ENCODE measurements at places on chromosomes 5 and 9.

DNA sequence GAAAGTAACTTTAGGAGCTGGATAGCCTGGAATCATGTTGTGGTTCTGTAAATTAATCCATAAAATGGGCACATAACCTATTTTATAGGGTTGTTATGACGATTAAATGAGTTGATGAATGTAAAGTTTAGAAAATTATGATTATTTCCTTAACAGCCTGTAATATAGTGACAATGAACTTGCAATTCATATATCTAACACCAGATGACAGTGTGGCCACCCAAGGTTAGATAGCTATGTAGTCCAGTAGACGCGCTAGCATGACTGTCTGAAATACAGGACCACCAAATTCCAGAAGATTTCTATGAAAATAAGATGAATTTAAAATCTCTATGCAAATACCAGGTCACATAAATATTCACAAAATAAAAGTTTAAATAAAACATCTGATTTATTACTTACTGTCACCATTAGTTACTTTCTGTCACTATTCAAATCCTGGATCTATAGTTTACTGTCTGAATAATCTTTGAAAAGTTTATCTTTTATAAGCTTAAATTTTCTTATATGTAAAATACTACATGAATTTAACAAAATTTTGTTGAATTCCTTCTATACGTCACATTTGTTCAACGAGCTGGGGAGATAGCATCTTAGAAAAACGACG, 26.1 kb upstream of the MACIR start:
- no peak for DNase-seq

- DNase-seq: no peak
Observed at GRCh38 chr9:8188723-8189407, 389.3 kb upstream of the DMAC1 start.

DNA sequence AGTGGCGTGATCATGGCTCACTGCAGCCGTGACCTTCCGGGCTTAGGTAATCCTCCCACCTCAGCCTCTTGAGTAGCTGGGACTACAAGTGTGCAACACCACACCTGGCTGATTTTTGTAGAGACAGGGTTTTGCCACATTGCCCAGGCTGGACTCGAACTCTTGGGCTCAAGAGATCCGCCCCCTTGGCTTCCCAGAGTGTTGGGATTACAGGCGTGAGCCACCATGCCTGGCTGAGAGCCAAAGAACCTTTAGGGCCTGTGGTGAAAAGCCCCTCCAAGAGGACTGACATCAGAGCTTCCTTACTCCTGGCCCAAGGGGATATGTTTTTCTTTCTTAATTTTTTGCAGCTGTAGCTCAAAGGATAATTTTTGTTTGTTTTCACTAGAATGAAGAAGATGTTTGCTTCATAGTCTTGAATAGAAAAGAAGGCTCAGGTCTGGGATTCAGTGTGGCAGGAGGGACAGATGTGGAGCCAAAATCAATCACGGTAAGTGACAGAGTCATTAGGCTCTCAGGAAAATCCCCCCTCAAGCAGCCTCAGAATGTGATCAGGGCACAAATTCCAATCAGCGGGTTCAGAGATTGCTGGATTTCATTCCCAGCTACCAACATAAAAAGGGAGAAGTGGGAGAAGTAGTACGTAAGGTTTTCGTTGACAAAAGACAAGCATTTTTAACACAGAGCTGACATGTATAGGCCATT, 77.1 kb downstream of the GOLPH3 start:
- DNase-seq: no peak

DNA sequence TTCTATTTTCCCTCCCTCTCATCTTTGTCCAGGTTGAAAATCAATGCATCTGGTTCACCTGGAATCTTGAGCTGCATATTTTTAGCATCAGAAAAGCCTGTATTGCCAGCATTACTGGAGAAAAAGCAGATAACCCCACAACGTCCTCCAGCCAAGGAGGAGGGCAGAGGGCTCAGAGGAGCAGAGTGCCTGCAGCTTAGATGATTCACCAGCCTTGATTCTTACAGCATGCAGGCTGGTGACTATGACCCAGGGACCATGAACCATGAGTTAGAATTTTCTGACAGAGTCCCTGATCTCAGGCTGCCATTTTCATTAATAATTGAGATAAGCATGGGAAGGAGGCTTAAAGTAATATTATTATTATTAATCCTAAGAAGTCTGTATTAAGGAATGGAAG, 278.2 kb downstream of the BRINP1 start:
- DNase-seq: no peak

DNA sequence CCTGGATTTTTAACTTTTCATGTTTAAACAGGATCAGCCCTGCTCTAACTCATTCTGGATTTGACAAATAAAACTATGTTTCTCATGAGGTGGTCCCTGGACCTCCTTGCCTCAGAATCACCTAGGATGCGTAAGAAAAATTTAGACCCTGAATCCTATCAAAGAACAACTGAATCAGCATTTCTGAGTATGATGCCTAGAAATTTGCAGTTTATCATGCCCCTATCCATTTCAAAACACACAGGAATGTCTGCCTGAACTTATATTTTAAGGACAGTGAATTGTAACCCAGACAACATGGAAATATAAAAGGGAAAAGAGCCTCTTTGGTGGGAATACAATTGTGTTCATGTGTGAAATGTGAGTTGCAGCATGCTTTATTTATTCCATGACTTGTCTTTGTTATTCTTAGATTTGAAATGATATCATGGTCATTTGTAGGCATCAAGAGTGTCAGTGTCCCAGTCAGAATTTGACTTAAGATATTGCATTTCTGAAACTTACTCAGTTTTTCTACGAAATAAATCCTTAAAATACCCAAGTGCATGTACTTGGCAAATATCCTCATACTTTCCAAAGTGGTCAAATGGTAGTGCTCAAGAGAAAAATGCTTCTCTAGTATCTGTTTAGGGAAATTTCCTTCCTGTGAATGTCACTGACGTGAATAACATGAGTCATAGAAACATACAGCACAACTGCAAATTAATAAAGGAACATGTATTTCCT, 144.3 kb downstream of the GIN1 start:
- DNase-seq: no peak

DNA sequence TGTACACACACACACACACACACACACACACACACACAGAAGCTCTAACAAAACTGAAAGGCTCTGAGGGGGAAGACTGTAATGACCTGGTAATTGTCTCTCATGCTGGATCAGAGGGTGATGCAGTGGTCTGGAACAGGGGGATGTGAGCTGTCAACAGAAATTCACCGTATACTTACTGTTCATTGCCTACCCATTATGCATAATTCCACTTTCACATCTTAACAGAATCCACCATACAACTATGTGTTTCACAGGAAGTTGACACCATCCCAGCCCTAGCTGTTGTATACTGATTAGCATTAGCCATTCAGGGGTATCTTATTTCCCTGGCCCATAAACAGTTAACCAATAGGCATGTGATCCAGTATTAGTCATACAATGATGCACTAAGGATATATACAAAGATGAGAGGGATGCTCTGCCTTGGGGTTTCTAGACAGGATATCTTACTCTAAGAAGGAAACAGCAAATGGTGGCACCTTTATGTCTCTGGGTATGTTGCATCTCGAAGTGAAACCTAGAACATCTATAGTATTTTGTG, 396.5 kb upstream of the BRINP1 start:
- DNase-seq: no peak

GRCh38 chr5:89377767-89378455, 494.9 kb upstream of the MEF2C start:
- no peak for DNase-seq

DNA sequence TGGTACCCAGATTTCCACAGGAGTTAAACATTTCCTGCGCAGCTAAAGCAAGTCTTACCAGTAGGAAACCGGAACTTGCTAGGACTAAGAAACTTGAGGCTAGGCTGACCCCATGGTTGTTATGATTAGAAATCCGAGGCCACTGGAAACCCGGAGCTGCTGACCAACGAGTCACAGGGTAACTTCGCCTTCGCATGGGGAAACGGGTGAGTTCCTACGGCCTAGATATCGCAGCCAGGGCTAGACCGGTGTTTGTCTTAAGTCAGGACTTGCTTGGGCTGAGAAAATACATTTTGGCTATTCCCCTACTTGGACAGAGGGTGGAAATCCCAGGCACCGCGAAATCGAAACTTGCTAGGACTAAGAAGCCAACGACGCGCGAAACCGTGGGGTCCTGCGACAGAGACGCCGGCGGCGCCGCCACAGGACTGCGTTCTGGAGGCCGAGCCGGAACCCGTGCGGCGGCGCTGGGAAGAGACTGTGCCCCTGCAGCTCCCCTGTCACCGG, 1.6 kb upstream of the ANXA2R start:
- no peak for DNase-seq

DNA sequence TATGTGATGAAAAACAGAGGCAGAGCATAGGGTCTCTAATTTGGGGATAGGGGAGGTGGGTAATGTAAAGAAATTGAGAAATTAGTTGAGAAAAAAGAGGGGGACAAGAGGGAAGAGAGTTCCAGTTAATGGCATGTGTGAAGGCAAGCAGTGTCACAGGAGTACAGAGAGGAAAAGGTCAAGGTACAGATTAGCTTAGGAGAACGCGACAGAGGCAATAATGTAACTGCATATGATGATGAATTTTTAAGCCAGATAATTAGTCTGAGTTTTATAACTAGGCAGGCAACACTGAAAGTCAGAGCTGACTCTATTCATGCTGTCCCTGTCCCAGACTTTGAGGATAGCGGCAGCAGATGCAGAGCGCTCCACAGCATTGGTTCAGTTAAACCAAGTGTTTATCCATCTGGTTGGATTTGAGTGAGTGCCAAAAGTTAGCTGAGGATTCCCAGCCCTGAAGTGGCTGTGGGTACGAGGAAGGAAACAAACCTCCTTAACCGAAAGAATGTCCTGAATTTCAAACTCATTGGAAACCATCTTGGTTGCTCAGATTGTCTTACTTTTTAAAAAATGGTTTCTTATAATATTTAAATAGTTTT, 315.2 kb downstream of the ARHGAP26 start:
- DNase-seq: no peak

GRCh38 chr5:77452351-77452750, 39.8 kb downstream of the WDR41 start:
- no peak for DNase-seq

GRCh38 chr5:98816582-98817222, 43.2 kb downstream of the RGMB start:
- DNase-seq: no peak

DNA sequence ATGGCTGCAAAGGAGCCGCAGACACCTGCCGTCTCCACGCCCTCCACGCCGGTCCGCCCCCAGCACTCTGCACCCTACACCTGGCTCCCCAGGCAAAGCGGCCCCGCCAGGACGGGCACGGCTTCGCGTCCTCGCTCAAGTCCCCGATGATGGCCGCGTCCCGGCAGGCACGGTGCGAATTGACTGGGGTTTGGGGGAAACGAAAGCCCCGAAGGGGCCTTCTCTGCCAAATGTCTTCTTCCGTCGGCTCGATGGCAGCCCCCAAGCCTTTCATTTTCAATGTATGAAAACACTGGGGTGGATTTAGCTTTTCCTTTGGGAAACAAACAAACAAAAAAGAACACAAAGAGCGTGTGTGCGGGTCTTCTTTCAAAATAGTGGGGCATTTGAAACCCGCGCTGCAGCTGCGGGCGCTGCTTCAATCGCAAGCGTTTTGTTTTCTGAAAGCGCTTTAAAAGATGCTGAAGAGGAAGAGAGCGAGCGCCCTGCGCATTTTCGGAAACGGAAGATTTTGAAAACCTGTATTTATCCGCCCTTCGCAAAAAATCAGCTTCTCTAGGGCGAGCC, 160.0 kb downstream of the RMI1 start:
- no peak for DNase-seq

GRCh38 chr5:51556833-51557232, 173.6 kb downstream of the ISL1 start:
- DNase-seq: no peak

- DNase-seq: no peak
Observed at GRCh38 chr5:119373449-119373858, 17.6 kb downstream of the TNFAIP8 start.

DNA sequence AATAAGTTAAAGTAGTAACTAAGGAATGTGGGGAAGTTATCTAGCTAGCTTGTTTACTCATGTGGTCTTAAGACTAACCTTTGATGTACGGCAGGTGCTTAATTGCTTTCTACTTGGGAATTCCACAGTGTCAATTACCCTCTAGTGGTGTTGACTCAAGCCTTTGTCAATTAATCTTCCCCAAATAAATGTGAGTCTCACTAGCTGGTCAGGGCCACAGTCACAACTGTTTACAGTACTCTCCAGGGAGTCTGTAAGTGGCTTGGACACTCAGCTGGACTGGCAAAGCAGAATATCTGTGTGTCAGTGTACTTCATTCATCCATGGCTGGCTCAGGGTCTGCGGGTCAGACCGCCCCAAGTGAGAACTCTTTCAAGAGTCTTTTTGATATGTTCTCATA, 30.8 kb downstream of the SMIM3 start:
- DNase-seq: no peak

GRCh38 chr5:174189654-174190541, 144.4 kb downstream of the NSG2 start:
- no peak for DNase-seq

DNA sequence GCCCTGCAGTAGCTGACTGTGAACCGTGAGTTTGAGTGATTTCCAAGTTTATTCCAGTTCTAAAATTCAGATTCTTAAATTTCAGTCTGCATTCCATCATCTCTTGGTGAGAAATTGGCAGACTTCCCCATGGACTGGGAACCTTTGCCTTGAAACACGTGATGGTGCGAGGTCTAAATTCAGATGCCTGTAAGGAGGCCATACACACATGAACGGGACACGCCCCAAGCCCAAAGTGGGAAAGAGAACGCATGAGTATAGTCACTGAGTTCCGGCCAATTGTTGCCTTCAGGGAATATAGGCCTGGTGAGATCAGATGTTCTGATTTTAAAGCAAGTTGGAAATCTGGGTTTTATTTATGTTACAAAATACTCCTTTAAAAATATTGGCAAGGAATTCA, 1084.4 kb upstream of the WWC1 start:
- no peak for DNase-seq

GRCh38 chr5:55440188-55440646, 94.5 kb downstream of the PLPP1 start:
- DNase-seq: no peak

DNA sequence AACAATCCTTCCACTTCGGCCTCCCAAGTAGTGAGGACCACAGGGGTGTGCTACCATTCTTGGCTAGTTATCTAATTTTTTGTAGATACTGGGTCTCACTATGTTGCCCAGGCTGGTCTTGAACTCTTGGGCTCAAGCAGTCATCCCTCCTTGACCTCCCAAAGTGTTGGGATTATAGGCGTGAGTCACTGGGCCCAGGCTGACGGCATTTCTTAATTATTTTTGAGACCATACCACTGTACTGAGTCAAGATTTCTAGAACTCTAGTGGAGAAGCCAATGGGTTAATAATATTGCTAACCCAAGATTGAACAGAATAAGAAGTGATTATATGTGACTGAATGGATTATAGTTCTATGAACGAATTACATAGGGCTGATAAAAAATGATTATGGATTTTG, 66.7 kb downstream of the TARS1 start:
- no peak for DNase-seq

GRCh38 chr9:13017260-13017659, 242.4 kb downstream of the LURAP1L start:
- DNase-seq: no peak

Measured in stimulated activated CD8-positive, alpha-beta memory T cell treated with anti-CD3 and anti-CD28 coated beads, Interleukin-4, amount 100 ng/mL, for 1 hour (primary cell).